ENCODE measurements at places on chromosomes 4 and X.

- H3K4me3 ChIP-seq: no peak overlapping the region
- no peaks in the 10 kb centered on the region for H3K4me1 ChIP-seq
- no peaks in the 10 kb centered on the region for H3K36me3 ChIP-seq
- H3K27ac ChIP-seq: no peak overlapping the region
Measured at GRCh38 chrX:6738518-6739470, 203.9 kb upstream of the VCX3A start.

DNA sequence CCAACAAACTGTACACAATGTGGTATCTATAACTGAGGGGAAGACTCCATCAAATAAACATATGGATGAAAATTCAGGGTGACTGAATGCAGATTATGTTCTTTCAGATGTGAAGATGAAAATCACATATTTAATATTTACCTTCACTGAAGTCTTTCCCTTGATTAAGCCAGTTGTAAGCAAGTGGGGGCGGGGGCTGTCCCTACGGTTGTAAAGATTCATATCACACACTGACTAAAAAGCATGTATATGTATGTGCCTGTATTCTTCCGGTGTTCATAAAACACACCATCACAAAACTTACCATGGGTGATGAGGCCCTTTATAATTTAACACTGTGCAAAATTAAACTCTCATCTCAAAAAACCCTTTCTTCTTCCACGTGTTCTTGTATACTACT lies 1.3 kb downstream of the TAB3 start:
- peak; percentile 59 for DNase-seq
- peak overlapping the region; percentile 92 for H3K27ac ChIP-seq
- peaks cover 21% of the 10 kb centered on the region for H3K36me3 ChIP-seq
- peak overlapping the region; percentile 88 for H3K4me3 ChIP-seq
- no peaks in the 10 kb centered on the region for H3K27me3 ChIP-seq
- H3K4me1 ChIP-seq: peaks cover 22% of the 10 kb centered on the region

GRCh38 chr4:52234561-52235440 lies 183.7 kb downstream of the SPATA18 start:
- no peaks in the 10 kb centered on the region for H3K36me3 ChIP-seq
- no peak for DNase-seq
- H3K27ac ChIP-seq: no peak overlapping the region
- H3K4me1 ChIP-seq: no peaks in the 10 kb centered on the region

DNA sequence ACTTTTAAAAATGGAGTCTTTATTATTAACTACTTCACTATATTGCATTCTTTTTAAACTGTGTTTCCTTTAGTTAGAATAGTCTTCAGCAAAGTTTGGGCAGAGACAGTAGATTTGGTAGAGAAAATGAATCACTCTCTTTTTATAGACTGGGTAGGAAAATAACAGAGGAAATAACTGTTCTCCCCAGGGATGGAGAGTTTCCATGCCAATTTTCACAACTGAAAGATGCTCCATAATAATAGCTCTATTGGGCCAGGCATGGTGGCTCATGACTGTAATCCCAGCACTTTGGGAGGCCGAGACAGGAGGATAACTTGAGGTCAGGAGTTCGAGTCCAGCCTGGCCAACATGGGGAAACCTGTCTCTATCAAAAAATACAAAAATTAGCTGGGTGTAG lies 13.1 kb downstream of the HSD17B13 start:
- peaks cover 4% of the 10 kb centered on the region for H3K4me1 ChIP-seq
- no peaks in the 10 kb centered on the region for H3K36me3 ChIP-seq
- no peaks in the 10 kb centered on the region for H3K27me3 ChIP-seq
- no peak for DNase-seq
- H3K4me3 ChIP-seq: no peak overlapping the region
